ENCODE measurements at places on chromosomes 1 and 21.

DNA sequence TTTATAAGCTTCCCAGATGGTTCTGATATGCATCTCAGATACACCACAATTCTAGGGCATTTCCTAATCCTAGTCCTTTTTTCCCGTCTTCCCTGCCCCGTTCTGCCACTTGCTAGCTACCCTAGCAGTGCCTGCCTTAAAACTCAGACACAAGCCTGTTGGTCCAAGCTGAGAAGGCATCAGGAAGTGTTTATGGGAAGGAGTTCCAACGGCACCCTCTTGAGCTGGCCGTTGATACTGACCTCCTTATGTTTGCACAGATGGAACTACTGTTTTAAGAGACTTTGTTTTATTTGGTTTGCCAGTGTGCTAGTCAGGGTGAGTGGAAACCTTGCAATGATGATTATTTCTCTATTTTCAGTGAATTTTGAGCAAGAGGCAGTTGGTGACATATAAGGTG lies 67.2 kb downstream of the UCK2 start:
- no peak for DNase-seq

DNA sequence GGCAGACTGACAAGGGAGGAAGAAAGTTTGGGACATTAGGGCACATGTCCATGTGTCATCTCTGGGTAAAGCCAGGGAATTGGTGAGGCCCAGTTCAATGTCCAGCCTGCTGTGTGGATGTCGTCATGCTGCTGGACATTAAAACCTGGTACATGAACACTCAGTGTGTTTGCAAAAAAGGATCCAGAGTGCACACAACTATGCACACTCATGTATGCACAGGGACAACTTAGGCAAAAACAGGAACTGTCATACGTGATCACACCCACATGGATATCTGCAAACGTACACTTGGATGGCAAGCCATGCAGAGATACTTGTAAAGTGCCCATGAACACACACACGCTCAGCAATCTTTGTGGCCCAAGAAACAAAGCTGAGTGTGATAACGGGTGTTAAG lies 47.9 kb upstream of the NEK2 start:
- no peak for DNase-seq

DNA sequence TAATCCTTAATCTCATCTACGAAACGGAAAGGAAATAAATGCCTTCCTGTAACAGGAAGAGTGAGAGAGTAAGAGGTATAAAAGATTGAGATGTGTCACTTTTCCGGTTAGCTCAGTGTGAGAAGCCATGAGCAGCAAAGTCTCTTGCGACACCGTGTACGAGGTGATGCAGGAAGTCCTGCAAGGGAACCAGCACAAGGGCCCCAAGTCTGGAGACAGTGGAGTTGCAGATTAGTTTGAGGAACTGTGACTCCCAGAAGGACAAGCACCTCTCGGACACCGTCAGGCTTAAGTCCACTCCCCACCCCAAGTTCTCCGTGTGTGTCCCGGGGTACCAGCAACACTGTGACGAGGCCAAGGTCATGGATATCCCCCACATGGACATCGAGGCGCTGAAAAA lies 592.3 kb upstream of the ADGRL2 start:
- DNase-seq, result no peak

DNA sequence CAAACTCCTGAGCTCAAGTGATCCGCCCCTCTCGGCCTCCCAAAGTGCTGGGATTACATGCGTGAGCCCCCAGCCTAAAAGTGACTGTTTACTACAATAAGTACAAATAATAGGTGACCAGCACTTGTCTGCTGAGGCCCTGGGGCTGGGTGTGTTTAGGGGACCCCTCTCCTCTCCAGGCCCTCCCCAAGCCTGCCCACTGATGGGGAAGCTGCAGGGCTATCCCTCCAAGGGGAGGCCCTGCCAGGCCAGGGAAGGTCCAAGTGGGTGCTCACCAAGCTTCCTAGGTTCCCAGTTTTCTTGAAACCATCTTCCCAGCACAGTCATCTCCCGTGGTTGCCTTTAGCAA lies 60.7 kb downstream of the H3-3A start:
- DNase-seq, result no peak

DNA sequence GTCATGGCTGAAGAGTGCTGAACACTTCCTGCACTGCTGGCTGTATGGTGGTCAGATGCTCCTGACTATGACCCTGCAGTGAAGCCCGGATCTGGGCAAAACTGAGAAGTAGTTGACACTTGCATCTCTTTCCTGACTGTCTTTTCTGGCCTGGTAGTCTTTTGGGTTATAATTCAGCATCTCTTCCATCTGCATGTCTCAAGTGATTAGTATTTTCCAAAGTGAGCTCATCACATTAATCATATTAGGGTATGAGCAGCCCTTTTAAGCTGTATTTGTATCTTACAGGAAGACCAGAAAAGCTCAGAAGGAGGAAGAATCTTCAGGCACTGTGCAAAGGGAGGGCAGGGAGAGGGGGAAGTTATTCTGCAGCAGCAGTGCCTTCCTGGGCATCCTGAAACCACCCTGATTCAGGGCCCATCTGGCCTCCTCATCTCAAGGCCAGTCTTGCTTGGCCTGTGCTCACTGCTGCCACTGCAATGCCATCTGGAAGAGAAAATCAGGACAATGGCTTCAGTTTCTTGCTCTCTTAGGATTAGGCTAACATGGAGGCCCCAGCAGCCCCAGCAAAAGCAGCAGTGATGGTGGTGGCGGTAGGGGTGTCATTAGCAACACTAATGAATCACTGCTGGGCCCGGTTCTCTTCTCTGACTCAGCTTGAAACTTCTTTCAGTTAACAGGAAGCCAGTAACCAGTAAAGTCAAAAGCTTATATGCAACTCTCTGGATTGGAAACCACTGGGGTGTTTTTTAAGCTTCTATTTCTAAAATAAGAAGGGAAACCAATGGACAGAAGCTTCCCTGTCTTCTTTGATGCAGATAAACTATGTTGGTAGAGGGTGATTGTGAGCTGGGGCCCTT lies 63.3 kb upstream of the WDR26 start:
- peak; percentile 53 for DNase-seq

Data from stimulated activated CD8-positive, alpha-beta memory T cell treated with anti-CD3 and anti-CD28 coated beads, Interleukin-7, amount 100 ng/mL, for 24 hours (primary cell).